ENCODE measurements at places on chromosomes 6 and 20.

DNA sequence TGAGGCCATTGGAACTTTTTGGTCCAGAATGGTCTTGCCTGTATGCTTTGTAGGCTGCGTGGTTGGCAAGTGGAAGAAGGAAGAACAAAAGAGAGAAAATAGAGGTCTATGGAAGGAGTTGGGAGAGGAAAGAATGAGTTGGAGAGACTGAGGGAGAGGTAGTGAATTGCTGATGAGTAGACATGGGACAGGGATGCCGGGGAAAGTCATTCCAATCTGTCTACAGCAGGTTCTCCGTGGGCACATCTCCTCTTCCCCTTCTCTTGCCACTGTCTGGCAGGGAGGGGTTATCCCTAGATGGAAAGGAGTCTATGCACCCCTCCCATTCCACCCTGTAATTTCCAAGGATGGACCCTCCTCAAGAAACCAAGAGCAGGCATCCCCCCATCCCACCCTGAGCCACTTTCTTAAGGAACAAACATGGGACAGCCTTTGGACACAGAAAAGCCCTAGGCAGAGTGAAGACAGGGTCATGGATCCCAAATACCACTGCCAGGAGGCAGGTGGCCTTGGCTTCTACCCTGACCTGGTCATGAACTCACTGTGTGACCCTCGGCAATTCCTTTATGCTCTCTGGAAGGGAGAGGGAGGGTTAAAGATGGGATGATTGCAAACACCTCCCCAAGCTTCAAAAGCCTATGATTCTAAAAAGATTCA, 196.9 kb downstream of the LRFN2 start:
- DNase-seq = no peak

GRCh38 chr6:85135376-85136094, 314.3 kb upstream of the NT5E start:
- no peak for DNase-seq

DNA sequence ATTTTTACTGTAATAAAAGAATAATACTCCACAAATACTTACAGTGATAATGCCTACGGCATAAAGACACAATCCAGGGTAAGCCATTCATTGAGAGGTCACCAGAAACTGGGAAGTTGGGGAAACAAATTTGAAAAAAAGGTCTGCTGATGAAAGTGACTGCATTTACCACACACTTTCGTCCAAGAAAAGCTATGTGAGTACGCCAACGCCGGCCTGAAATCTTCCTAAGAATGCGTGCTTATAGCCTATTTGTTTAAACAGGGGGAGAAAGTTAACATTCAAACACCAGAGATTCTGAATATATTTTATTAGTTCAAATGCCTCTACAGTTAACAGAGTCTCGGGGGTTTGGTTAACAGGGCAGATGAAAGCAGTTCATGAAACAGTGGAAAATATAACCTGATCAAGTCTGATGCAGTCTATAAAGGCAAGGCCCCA, 657 bp upstream of the LTV1 start:
- no peak for DNase-seq

DNA sequence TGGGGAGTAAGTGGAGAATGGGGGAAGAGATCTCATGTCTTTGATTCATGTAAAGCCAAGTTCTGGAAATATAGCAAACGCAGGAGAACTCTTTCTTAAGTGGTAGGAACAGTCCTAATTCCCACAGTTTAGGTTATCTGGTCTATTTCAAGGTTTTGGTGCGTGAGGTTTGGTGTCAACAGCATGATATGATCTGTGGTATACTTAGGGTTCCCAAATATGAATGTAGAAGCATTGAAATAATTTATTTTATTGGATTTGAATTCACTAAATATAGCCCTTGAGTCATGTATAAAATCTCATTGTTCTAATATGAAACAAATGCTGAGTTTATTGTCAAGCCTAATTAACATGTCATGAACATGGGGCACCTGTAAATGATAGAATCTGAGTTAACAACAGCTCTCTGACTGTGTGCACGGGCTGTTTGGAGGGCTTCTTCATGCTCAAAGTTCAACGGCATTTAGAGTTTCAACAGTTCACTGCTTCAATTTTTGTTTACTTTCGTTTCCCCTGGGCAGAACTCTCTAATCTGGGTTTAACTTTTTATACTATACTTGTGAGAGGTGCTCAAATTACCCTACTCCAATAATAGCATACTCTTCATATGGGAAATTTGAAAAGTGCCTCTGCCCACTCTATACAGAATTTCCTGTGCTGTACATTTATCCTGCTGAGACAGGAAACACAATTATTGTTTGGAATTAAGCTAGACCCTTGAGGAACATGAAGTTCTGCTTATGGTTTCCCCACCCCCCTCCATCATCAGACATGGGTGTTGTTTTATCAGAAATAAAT, 236.3 kb upstream of the ZNF217 start:
- no peak for DNase-seq

- no peak for DNase-seq
These were observed 80.9 kb upstream of the PLN start for GRCh38 chr6:118467181-118467580.

DNA sequence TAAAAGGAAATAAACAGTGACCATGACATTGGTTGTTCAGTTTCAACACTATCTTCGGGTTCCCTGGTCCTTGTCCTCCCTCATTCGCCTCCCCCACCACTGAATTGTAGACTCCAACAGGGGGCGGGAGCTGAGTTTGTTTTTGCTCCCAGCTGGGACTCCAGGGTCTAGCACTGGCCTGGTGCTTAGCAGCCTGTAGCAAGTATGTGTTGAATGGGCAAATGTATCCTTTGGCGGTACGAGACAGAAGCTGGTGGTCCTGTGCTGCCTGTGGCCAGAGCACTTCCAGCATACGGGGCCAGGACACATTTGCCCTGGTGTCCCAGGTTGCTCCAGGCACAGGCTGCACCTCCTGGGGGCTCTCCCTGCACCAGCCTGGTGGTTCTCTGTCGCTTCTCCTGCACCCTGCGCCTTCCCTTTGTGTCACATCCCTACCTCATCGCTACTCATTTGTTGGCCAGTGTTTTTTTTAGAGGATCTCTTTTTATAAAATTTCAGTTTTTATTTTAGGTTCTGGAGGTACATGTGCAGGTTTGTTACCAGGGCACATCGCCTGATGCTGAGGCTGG, 40.1 kb downstream of the PHACTR3 start:
- no peak for DNase-seq

DNA sequence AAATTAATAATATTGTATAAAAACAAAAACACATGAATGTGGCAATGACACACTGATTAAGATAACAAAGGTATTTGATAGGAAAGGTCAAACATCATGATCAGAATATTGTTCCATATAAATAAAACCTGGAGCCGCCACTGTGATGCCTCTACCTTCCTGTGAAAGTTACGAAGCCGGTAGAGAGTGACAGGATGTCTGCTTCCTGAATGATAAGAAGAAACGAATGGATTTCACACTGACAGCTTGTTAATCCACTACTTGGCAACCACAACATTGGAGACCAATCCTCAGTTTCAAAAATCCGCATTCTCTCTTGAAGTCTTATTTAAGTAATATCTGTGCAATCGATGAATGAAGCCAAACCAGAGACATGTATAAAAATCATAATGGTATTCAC, 315.1 kb downstream of the HDGFL1 start:
- DNase-seq = no peak

GRCh38 chr6:337805-338368, 45.6 kb downstream of the DUSP22 start:
- DNase-seq = no peak

GRCh38 chr6:13427316-13427715, 60.1 kb downstream of the GFOD1 start:
- no peak for DNase-seq

DNA sequence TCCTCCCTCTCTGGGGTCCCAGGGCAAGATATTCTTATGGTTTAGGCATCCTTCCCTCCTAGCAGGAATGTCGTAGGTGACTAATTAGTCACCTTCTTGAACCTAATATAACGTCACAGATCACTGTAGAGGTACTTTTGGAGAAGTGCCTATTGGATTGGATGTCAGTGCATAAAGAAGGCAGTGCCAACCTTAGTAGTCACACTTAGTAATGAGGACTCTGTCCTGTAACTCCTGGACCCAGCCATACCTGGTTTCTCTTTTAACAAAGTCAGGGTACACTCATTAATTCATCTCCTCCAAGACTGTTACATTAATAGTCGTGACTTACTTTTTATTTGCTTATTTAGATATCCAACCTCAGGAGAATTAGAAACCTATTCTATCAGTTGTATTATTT, 20.0 kb downstream of the VTA1 start:
- DNase-seq = no peak

DNA sequence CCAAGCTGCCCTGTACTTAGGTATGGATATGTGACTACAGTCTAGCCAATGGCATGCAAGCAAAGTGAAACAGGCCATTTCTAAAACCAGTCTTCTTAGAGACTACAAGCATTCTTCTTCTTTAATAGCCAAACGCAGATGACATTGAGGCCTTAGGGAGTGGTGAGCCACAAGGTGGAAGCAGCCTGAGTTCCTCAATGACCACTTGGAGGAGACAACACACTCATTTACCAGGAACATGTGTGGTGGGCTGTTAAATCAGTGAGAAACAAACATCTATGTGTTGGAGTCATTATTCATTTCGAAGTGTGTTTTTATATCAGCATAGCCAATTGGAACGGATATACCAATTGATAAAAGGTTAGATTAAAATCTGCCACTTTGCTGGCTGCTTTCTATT, 122.0 kb downstream of the GFRAL start:
- no peak for DNase-seq
